Hepatocyte (in vitro differentiated cells): ENCODE measurements at places on chromosomes 5 and 9.

- no peak for DNase-seq
These were observed 116.0 kb downstream of the SLC12A2 start for GRCh38 chr5:128199611-128200010.

- peak; percentile 8 for DNase-seq
These were observed 6.6 kb downstream of the GOLGA1 start for GRCh38 chr9:124934290-124934689.

DNA sequence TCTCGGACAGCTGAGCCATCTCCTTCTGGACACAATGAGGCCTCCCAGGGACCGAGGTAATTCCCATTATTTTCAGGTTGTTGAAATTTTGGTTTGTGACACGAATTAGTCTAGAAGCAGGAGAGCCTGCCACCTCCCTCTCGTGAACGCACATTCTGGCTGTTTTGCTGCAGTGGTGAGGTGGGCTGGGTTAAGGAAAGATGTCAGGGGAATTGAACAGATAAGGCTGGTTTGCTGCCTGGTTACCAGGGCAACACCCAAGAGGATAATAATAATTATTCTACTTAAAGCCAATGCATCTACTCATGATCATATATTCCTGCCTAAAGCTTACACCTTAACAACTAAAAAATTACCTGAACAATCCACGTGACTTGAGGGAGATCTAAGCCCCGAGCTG is 38.1 kb downstream of the DDX31 start:
- DNase-seq: no peak

GRCh38 chr5:68239487-68239886 is 23.9 kb downstream of the PIK3R1 start:
- peak; percentile 71 for DNase-seq

GRCh38 chr5:54323495-54323894 is 13.1 kb upstream of the ARL15 start:
- DNase-seq: no peak

- DNase-seq: no peak
These were observed 45.7 kb downstream of the SCAMP1 start for GRCh38 chr5:78405829-78406750.

GRCh38 chr9:123112015-123112975 is 78.8 kb downstream of the GPR21 start:
- DNase-seq: no peak

GRCh38 chr5:132547269-132547668 is 3.9 kb upstream of the IL5 start:
- DNase-seq: no peak

DNA sequence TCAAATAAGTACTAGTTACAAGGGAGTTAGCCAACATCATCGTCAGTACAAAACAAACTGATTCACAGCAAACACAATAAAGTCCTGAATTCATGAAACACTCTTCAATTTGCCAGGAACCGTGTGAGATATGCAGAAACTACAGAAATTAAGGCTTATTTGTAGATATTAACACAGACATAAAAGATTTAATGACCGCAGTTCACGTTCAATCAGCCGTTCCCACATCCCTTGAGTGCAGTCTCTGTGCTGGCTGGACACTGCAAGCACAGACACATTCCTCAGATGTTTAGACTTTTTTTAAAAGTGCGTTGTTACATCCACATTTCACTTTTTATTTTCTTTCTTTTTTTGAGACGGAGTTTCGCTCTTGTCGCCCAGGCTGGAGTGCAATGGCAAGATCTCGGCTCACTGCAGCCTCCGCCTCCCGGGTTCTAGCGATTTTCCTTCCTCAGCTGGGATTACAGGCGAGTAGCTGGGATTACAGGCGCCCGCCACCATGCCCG is 566 bp upstream of the CEP78 start:
- no peak for DNase-seq

DNA sequence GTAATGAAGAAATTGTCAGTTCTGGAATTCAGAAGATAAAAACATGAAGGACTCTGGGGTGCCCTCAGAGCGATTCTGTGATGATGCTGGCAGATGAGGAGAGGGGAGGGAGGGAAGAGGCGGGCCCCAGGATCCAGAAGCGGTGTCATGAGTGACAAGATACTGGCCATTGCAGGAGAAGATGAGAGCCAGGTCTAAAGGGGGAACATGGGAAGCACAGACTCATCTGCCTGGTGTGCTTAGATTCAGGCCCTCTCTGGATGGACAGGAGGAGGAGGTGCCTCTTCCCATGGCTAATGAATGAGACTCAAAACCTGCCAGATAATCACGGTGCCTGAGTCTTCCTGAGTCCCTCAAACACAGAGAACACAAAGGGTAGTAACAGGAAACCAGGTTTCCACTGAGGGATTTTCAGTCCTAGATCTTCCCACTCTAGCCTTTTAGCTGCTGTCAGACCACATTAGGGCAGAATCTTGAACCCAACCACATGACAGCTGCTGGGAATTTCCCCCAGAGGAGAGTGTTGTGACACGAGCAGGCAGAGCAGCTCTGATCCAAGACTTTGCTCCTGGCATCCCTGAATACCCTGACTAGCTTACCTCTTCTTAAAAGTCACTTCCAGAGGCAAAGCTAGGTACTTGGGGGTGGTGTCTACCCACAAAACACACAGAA is 28.2 kb upstream of the HSPA9 start:
- peak; percentile 39 for DNase-seq

DNA sequence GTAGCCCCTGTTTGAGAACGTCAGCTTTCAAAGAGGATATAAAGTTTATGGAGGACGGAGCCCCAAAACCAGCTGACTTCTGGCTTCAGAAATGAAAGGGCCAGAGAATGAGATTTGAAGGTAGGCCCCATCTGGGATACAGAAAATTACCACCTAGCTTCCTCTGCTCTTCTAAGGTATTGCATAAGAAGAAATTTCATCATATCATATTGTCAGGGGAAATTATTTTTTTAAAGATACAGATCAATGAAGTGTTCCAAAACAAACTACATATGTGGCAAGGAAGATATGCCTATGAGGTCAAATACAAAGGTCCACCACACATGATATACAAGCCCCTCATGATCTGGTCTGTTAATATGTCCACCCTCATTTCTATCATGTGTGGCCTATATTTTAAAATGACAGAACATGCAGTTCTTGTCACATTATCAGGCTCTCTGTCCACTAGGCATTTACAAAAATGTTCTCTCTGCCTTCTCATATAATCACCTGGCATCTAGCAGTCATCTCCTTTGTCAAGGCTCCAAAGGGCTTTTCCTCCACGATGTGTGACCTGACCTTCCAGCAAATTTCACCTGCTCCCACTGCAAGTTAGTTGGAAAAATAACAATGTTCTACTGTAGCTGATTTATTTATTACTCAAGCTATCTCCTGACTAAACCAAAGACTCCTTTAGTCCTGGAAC is 83.1 kb downstream of the DPYSL3 start:
- no peak for DNase-seq

- no peak for DNase-seq
These were observed 119.4 kb downstream of the WNK2 start for GRCh38 chr9:93303258-93303771.

DNA sequence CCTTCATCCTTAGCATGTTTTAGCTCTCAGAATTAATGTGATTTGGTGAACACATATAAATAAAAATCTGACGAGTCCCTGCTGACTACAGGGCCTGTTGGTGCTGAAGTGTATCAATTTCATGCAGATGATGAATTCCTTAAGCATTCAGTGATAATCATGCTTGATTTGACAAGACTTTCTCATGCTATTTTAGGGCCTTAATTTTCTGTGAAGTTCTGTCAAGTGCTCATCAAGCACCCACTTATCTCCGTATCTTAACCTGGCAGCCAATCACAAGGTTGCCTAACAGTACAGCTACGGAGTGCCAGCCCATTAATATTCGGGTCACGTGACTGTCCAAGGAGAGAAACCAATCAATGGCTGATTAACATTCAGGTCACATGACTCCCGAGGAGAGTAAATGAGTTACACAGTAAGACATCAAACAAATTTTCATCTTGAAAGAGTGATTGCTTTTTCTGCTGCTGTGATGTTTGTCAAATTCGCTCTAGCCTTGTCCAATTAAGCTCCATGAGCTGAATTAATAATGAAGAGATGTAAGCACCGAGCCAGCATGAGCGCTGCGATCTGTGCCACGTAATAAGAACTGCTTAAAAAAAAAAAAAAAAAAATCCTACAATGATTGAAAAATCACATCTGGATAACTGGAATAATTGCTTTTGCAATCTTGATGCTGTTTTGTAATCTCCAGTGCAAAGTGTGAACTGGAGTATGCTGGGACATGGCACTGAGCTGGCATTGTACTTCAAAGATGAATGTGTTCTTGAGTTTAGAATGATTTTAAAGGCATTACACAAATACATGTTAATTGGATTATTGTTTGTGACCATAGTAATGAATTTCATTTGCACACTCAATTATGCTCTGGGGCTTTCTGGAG is 104.3 kb upstream of the SPATA31D4 start:
- DNase-seq: no peak

DNA sequence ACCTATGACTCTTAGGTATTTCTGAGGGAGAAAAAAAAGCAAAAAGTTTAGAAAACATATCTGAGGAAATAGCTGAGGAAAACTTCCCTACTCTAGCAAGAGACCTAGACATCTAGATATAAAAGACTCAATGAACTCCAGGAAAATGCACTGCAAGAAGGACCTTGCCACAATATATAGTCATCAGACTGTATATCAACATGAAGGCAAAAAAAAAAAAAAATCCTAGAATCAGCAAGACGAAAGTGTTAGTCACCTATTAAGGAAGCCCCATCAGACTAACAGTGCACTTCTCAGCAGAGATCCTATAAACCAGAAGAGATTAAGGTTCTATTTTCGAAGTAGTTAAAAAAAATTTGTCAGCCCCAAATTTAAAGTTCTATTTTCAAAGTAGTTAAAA is 166.2 kb downstream of the TMEM38B start:
- no peak for DNase-seq

DNA sequence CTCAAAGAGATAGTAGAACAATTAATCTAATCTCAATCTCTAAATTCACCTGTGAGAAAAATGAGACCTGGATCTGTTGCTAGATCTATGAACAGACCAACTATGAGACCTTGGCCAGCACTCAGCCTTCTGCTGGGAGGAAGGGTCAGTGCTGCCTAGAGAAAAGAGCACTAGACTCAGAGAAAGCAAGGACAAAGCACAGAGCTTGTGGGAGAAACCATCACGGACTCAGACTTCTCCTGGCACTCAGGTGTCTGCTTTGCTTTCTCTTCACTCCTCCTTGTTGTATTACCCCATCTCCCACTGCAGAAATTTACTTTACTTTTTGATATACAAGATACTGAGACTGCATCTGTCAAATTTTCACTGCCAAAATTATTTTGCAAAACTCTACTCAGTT is 890.0 kb upstream of the NUDT12 start:
- DNase-seq: no peak

DNA sequence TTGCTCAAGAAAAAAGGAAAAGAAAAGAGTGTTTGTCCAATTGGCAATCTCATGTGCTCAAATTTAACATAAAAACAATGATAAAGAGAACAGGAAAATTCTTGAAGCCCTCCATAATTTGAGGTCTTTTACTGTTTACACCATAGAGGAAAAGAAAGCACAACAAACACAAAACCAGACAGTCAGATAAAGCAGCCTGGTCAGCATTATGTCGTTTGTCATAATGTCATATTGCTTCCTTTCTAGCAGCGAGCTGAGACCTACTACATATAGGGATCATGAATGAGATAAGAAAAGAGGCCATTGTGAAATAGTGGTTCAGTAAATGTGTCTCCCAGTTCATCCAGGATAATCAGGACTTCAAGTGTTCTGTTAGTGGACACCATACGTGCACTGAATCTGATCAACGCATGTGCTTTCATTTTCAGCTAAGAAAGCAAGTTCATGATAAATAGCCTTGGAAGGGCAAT is 64.7 kb upstream of the SELENOP start:
- DNase-seq: peak; percentile 33
